Uterus (tissue), 4 donors: ENCODE measurements at places on chromosomes 5 and 9. TPM values are rescaled to one million over a fixed set of nuclear protein-coding genes. Genes with fewer than 3 reads are reported as not detected.
A peak's percentile ranks its signal among the peaks of the same experiment; 100 is the strongest.

- H3K27ac ChIP-seq, result no peak overlapping the region
- no peak for DNase-seq
- H3K27me3 ChIP-seq, result no peaks in the 10 kb centered on the region
- no peaks in the 10 kb centered on the region for H3K36me3 ChIP-seq
These were observed 83.7 kb upstream of the TMED7 start for GRCh38 chr5:115709585-115709984.

PCBD2 gene
- total RNA-seq, result 15.1 TPM

DNA sequence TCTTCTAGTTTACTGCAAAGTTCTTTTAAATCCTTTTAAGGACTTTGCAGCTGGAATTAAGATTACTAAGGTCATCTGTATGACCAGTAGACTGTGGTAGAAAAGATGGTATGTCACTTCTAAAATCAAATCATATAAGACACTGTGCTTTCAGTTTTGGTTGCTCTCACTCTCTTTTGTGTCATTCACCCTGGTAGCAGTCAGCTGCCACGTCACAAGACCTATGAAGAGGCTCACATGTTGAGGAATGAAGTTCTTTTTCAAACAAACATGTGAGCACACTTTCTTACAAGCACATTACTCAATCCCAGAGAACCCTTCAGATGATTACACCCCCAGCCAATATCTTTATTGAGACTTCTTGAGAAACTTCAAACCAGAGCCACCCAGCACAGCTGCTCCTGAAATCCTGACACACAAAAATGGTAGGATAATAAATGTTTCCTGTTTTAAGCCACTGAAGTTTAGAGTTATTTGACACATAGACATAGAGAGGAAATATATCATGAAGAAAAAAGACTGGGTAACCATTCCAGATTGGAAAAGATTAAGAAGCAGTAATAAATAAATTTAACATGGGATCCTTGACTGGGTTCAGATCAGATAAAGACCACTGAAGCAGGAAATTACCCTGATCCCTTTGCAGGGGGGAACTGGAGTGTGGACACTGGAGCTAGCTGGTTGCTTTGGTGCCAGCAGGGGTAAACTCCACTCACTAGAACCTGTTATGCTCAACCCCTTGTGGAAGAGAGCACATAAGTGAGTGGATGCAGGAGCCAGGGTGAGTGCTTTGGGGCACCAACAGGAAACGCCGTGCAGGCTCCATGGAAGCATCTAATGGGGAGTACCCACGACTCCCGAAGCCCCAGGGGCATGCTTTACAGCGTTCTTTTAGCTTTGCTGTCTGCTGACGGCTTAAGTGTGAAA lies 64.1 kb downstream of the SLCO4C1 start:
- no peaks in the 10 kb centered on the region for H3K36me3 ChIP-seq
- H3K27me3 ChIP-seq, result no peaks in the 10 kb centered on the region
- no peak overlapping the region for H3K4me3 ChIP-seq
- no peaks in the 10 kb centered on the region for H3K4me1 ChIP-seq

DNA sequence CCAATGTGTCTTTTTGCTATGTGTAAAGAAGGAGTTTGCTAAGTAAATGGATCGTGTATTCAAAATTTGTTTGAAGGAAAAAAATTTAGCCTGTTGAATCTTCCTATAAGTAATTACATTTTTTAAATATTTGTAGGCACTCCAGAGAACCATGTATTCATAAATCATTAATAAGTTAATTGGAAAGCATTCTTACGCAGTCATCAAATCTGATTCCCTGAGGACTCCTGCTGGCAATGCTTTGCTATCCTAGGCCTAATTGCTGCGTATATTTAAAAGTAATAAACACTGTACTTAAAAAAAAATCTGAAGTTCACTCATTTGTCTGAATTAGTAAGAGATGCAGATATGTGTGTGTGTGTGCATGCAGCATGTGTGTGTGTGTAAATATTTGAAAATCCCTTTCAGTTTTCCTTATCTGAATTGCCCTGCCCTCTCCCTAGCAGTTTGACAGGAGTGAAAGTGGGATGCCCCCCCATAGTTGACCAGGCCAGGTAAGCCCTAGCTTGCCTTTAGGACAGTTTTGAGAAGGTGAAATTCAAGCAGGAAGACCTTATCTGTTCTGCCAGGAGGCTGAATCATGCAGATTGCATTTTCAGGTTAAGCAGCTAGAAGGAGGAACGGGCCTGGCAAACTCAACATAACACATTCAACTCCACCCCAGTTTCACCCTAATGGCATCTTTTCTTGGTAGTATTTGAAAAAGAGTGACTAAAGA lies 81.2 kb upstream of the DNAH5 start:
- H3K4me3 ChIP-seq, result no peak overlapping the region
- H3K27ac ChIP-seq, result no peak overlapping the region
- no peaks in the 10 kb centered on the region for H3K27me3 ChIP-seq
- no peaks in the 10 kb centered on the region for H3K36me3 ChIP-seq
- DNase-seq, result no peak

THBS4 gene
- 6.7 TPM for total RNA-seq

PTPN3 gene
- total RNA-seq, result 2.6 TPM

GRCh38 chr5:14200312-14200990 lies 57.3 kb downstream of the TRIO start:
- DNase-seq, result no peak
- H3K36me3 ChIP-seq, result no peaks in the 10 kb centered on the region
- H3K27me3 ChIP-seq, result no peaks in the 10 kb centered on the region
- H3K4me1 ChIP-seq, result peaks cover 3% of the 10 kb centered on the region

DNA sequence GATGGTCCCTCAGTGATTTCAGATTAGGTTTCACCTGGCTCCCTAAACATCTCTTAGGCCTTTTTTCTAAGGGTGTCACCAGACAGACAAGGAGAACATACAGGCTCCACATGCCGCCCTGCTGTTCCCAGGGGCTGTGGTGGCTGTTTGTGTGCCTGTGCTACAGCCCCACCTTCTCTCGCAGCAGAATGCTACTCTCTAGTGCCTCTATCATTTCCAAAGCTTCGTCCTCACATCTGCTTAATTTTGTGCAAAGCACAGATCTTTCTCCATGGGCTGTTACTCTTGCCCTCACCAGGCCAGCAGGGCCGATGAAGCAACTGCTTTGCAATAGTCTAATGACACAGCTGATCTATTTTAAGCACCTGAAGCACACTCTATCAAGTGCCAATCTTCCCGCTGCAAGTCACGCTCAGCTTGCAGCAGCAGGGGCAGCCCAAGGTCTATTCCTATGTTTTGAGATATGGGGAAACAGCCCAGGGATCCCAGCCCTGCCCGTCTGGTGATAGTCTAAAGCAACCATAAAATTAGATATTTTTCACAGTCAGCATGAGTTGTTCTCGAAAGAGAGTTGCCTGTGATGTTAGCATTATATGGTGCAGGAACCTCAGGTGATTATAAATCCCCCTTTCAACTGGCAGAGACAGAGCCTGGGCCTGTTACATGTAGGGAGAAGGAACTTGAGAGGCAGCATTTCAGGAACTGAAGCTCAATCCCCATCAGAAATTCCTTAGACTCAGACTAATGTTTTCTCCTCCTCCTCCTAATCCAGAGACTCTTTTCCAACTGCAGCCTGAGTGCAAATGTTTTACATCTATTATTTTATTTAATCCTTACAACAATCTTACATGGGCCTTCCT lies 12.7 kb downstream of the ABLIM3 start:
- H3K4me1 ChIP-seq, result no peaks in the 10 kb centered on the region
- H3K27ac ChIP-seq, result peak overlapping the region; percentile 35
- no peak overlapping the region for H3K4me3 ChIP-seq
- no peak for DNase-seq
- no peaks in the 10 kb centered on the region for H3K36me3 ChIP-seq

ZNF454 gene
- 8.4 TPM for total RNA-seq

DNA sequence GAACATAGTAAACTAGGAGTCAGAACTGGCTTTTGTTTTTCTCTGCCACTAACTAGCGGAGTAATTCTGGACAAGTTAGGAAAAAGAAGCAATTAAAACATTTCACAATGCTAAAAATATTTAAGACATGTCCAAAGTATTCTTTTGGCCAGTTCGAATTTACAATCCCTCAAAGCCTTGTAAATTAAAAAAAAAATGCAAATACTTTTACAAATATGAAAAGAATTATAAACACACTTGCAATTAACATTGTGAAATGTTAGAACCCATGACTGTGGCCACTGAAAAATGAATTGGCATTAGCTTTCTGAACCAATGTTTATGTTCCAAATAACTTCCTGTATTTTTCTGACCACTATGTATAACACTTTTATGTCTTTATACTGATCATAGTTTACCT lies 2.2 kb downstream of the RAD1 start:
- no peak for DNase-seq
- H3K27me3 ChIP-seq, result no peaks in the 10 kb centered on the region
- no peak overlapping the region for H3K27ac ChIP-seq
- H3K36me3 ChIP-seq, result no peaks in the 10 kb centered on the region
- no peak overlapping the region for H3K4me3 ChIP-seq

DNA sequence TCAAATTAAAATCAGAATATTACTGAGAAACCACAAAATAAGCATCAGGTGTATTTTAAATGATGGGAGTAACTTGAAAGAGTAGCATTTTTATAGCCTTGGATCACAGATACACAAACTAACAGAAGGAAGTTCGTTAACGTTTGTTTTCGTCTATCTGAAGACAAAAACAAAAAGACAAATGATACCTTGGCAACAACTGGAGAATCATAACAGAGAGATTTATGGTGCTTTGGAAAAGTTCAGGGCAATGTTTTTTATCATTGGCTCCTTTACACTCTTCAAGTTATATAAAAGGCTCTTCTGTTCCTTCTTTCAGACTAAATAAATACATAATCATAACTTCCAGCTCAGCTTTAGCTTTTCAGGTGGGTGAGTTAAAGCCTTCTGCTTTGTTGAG lies 128.1 kb upstream of the VLDLR start:
- peaks cover 13% of the 10 kb centered on the region for H3K4me1 ChIP-seq
- no peak for DNase-seq
- H3K27me3 ChIP-seq, result no peaks in the 10 kb centered on the region
- no peaks in the 10 kb centered on the region for H3K36me3 ChIP-seq
- H3K4me3 ChIP-seq, result no peak overlapping the region

- no peaks in the 10 kb centered on the region for H3K4me1 ChIP-seq
- H3K27ac ChIP-seq, result no peak overlapping the region
- no peaks in the 10 kb centered on the region for H3K36me3 ChIP-seq
- no peak for DNase-seq
- H3K27me3 ChIP-seq, result no peaks in the 10 kb centered on the region
These were observed 173.7 kb downstream of the PHF2 start for GRCh38 chr9:93750045-93750444.

GRCh38 chr5:142587354-142587965 lies 98.4 kb downstream of the FGF1 start:
- no peak overlapping the region for H3K4me3 ChIP-seq
- no peaks in the 10 kb centered on the region for H3K27me3 ChIP-seq
- H3K36me3 ChIP-seq, result no peaks in the 10 kb centered on the region
- H3K4me1 ChIP-seq, result no peaks in the 10 kb centered on the region

DNA sequence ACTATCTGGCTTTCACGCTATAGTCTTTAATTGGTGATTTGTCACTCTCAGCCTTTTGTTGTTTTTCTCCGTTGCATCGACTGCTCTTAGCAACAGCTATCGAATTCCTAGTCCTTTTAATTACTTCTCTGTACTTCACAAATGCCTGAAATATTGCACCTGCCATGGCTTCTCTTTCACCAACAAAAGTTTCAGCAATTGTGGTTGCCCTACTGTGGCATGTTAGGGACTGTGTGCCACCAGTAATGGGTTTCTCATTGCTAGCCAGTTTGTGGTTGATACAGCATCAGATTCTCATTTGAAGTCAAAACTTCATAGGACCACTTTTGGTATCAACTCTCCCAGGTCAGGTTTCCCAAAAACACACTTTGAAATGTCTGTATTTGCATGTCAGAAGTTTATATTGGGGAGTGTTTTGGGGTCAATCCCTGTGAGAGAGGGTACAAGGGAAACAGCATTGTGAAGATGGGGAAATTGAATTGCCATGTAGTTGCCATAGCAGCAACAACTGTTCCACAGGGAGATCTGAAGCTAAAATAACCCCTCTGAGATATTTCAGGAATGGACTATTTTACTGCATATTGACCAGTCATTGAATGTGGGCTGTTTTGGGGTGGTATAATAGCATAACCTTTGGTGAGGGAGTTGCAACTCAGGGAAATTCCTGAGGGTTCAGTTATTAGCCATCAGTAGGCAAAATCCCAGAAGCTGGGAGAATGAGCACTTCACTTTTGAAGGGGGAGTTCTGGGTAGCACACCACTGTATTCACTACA lies 99.2 kb downstream of the WDR70 start:
- no peak for DNase-seq
- no peaks in the 10 kb centered on the region for H3K36me3 ChIP-seq
- H3K27me3 ChIP-seq, result no peaks in the 10 kb centered on the region
- H3K4me3 ChIP-seq, result no peak overlapping the region
- no peak overlapping the region for H3K27ac ChIP-seq

DNA sequence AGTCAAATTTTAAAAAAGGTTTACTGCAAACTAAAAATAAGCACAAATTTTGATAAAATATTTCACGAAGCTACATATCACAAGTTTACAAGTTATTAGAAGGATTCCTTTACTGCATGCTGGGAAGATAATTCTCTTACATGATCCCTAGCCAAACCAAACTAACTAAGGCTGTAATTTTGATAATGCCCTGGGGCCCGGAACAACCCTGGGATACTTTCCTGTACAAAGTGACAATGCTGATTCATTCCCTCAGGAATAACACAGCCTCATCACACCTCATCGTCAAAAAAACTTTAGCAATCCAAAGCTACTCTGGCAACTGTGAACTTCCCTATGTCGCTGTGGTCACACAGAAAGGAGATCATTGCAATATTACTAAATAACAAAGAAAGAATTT lies 402.9 kb downstream of the RAB3C start:
- no peaks in the 10 kb centered on the region for H3K27me3 ChIP-seq
- H3K27ac ChIP-seq, result no peak overlapping the region
- H3K4me3 ChIP-seq, result no peak overlapping the region
- no peak for DNase-seq

STK32A gene
- total RNA-seq, result not detected

DNA sequence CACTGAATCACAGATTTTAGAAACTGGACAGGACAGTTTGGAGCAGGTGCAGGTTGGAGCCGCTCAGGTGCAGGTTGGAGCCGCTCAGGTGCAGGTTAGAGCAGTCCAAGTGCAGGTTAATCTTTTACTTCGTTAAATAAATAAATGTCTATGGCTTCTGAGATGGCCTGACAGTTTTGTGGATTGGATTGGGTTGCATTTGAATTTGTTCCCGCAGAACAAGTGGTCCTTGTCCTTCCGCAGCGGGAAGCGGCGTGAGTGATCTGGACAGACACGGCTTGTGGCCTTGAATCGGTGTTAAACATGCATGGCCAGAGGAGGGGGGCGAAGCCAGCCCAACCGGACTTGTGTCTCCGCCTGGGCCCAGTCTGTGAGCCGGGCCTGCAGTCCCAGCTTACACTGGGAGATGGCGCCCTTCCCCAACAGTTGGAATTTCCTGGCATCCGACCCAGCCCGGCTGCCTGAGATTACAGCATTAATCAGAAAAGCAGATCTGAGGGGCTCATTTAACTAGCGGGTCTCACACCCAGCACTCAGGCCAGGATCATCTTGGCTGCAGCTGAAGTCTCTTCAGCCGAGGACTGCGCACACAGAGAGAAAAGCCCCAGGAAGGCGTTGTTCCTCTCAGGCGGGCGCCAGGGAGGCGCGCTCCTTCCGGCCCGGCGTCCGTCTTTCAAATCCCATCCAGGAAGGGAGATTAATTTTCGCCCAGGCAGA lies 1.5 kb upstream of the OLFM1 start:
- H3K27ac ChIP-seq, result peak overlapping the region; percentile 45
- H3K4me3 ChIP-seq, result no peak overlapping the region
- peaks cover 13% of the 10 kb centered on the region for H3K4me1 ChIP-seq
- no peaks in the 10 kb centered on the region for H3K36me3 ChIP-seq
